Stomach (tissue), 19 donors: ENCODE measurements at places on chromosomes 16 and 17. TPM values are rescaled to one million over a fixed set of nuclear protein-coding genes. Genes with fewer than 3 reads are reported as not detected.

DNA sequence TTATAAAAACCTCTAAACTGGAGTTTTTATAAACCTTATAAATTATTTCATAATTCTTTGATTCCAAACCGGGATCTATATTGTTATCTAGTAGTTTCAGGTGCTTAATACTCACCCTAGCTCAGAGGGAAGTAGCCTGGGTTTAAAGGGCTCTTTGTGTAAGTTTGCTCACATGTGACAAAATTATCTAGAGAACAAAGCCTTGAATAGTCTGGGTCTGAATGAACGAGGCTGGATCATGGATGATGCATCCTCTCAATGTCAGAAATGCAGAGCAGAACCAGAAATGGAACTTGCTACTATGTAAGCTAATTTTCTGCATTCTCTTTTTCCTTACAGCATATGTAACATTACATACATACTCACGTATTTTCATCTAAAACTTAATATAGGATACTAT lies 103.9 kb upstream of the NETO2 start:
- no peak for DNase-seq

- peak; percentile 90 for DNase-seq
Measured at GRCh38 chr17:29124135-29124924, 55.9 kb downstream of the MYO18A start.

DNA sequence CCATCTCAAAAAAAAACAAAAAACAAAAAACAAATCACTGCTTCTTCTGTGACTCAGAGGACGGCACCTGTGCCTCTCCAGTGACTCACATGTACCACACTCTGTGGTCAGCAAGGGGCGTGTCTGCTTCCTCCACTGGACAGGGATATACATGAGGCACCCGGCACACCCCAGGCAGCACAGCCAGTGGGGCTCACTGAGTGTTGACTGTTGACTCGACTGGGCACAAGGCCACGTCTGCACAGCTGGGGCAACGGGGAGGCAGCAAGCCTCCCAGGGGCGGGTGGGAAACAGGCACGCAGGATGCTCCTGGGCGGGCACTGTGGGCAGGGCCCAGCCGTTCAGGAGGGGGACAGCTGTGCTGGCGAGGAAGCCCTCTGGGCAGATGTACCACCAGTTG lies 64.1 kb downstream of the TIMM22 start:
- peak; percentile 87 for DNase-seq

- DNase-seq: no peak
Measured at GRCh38 chr17:74016461-74016860, 187.0 kb upstream of the RPL38 start.

Gene TBC1D3K
- total RNA-seq: not detected

Gene CACNA1H
- 33.3 TPM for total RNA-seq

Gene KRTAP4-4
- not detected for total RNA-seq

DNA sequence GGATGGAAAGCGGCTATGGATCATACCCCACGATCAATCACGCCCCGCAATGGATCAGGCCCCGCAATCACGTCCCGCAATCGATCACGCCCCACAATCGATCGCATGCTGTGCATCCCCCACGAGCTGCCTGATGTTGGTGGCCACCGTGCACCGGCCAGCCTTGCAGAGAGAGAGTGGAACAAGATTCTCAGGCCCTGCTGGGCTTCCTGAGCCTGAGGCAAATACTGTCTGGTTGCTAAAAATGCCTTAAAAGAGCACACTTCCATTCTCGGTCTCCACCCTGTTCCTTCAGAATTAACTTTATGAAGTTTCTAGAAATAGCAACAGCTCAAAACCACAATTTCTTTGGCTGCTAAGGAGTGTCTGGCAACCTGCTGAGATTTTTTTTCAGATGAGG lies 81.5 kb downstream of the VPS53 start:
- DNase-seq: no peak

- DNase-seq: no peak
Measured at GRCh38 chr16:11679250-11679649, 11.0 kb downstream of the SNN start.

DNA sequence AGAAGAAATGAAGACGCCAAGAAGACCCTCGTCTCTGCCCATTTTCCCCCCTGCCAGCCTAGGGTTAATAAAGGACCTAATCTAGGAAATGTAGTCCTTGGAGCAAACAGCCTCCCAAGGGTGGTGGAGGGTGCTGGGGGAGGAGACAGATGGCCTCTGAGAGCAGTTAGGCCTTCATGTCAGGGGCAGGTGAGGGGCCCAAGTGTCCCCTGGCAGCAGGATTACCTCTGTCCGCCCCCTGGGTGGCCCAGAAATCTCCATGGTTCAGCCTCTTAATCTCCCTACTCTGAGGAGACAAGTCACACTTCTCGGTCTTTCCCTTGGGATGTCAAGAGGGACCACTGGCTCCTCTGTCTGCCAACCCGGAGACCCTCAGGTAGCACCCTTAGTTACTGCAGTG lies 365.4 kb upstream of the TNRC6C start:
- no peak for DNase-seq

- no peak for DNase-seq
Measured at GRCh38 chr17:40103071-40103661, 2.8 kb upstream of the NR1D1 start.
